Panc1 (cell line): ENCODE measurements at places on chromosomes 2 and 18.

- no peak for DNase-seq
These were observed 209.0 kb downstream of the PRKCE start for GRCh38 chr2:45860136-45861121.

DNA sequence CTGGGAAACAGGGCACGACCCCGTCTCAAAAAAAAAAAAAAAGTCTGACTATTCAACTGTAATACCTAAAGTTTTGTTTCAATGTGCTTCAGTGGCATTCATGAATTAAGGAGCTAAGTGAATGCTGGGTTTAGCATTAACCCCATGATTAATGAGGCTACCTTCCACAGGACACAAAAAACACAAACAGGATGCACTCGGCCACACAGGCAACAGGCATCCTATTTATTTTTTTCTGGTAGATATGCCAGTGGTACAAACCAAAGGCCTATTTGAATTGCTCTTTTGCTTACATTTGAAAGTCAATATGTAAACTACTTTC, 48.3 kb downstream of the CDH2 start:
- DNase-seq, result no peak

DNA sequence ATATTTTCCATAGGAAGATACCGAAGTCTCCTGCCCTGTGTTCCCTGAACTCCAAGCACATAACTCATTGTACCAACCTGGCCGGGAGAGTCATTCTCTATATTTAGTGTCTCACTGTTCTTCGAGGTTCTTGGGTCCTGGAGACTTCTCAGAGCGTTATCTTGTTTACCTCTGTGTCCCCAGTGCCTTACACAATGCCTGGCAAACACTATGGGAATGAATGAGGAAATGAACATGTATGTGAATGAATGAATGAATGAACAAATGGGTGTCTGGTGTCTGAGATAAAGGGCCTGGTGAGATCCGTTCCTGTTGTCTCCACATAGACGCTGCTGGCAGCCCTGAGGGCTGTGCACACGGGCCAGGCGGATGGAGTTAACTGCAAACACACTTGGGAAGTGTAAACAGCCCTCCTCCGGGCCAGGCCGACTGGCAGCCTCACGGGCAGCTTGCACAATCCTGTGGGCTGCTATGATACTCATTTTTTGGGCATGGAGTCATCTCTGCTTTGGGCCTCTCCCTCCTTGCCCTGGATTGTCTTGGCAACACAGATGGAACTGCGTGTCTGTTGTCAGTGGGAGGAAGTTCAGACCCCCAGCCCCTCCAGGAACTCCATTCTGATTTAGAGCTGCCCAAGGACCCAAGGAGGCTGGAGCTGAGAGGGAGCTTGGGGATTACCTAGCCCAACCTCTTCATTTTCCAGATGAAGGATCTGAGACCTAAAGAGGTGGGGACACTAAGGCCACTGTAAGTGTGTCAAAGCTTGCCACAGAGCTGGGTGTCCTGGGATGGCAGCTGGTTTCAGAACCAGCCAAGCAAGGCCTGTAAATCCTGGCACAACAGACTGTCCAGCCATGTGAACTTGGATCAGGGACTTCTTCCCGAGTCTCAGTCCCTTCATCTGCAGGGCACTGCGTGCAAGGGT, 124.4 kb downstream of the INHBB start:
- DNase-seq, result no peak

DNA sequence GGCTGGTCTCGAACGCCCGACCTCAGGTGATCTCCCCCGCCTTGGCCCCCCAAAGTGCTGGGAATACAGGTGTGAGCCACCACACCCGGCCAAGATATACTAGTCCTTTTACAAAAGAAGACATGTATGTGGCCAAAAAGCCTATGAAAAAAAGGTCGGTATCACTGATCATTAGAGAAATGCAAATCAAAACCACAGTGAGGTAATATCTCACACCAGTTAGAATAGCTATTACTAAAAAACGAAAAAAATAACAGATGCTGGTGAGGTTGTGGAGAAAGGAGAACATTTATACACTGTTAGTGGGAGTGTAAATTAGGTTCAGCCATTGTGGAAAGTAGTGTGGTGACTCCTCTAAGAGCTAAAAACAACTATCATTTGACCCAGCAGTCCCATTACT, 26.4 kb downstream of the KLHL23 start:
- DNase-seq, result no peak

DNA sequence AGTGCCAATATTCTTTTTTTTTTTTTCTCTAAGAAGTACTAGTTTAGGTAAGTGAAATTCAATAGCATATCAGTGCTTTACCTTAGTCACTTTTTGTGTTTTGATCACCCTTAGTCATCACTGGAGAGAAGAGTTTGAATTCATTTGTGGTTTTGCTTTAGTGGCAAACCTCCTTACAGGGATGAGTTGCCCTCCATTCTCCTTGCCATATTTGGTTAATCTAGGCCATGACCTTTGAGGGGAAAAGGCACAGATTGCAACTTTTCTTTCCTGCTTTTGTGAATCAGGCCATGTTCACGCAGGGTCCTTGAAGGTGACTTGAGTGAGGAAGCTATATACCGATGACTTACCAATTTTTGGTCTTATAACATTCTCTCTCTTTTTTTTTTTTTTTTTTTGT, 34.4 kb downstream of the PLEKHA3 start:
- DNase-seq, result no peak

DNA sequence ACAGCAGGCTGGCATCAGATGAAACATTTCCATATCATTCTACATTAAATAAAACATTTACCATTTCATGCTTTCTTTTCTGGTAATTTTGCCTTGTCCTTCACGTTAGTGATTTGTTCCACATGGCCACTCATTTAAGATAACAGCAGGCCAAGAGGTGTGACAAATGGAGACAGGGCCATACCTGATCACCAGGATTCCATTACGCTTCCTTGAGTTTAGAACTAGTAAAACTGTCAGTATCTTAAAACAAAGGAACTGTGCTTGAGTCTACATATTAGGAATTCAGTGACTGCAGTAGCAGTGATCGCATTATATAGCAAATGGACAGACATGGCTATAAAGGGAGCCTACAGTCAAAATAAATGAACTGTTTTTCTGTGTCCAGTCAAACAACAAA, 155.1 kb upstream of the FSHR start:
- no peak for DNase-seq

DNA sequence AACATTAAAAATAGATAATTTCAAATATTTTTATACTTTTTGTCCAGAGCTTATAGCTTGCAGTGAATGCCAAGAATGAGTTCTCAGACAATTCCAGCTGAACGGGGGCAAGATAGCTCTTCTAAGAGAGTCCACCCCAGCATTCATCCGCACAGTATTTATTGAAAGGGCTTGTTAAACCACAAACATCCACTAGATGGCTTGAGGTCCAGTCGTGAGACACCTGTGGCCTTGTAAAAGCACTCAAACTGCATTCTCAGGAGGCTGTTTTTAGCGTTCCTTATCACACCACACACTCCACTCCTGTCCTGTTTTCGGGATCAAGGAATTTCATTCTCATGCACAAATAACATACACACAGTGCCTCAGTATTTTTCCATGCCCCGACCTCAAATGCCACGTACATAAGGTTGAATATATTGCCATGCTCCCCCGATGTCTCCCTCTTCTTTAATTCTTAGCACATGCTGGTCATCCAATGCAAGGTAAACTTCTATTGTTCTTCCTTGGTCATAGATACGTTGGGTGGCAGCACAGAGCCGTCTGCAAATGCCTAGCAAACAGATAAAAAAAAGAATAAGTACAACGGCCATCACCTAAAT, 47.4 kb downstream of the DNAJC10 start:
- no peak for DNase-seq

GRCh38 chr2:233832869-233833311, 21.4 kb downstream of the HJURP start:
- no peak for DNase-seq

GRCh38 chr2:205762881-205763280, 80.6 kb downstream of the NRP2 start:
- DNase-seq, result no peak

GRCh38 chr2:184294831-184295230, 303.5 kb upstream of the ZNF804A start:
- no peak for DNase-seq

GRCh38 chr18:79903071-79903635, 48.3 kb downstream of the SLC66A2 start:
- no peak for DNase-seq

DNA sequence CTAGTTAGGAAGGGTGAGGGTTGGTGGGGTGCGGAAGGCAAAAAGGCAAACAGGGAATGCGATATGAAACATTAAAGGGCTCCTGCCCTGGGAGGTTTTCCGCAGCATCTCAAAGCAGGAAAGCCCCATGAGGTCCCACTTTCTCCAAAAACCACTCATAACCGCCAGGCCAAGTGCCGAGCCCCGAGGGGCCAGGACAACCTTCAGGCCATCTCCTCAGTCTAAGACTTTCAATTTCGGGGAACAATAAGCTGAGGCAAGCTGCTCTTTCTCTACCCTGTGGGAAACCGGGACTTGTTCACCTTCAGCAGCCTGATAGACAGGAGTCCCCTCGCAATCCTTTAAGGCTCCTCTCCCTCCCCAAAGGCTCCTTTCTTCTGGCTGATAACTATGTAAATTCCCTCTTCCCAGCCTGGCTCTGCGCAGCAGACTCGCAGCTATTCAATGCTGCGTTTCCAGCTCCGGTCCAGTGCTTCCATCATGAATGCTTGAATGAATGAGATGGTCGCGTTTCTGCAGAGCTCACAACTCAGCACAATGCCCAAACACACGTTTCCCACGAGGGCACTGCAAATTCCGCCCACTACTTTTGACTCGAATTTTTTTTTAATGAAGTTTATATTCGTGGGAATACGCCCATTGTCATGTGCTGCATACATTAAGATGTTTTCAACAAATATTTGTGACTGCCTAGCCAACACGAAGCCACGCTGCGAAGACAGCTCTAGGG, 1.4 kb downstream of the LAMA1 start:
- no peak for DNase-seq

- no peak for DNase-seq
These were observed 293.2 kb upstream of the EPAS1 start for GRCh38 chr2:46003903-46004473.

DNA sequence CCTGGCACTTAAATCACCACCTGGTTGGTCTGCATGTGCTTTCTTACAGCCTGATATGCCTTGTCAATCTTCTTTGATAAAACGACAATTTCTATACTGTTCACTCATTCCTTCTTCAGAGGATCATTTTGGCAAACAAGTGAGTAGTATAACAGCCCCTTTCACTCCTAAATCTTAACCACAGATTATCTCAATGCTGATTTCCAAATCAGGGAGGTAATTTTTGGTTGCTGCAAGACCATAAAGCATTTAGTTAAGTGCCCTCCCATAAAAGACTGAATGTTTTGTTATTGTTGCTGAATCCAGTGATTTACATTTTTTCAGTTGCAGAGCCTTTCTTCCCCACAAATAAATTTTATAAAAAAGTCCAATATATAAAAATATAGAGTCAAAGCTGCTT, 129.2 kb upstream of the CYP26B1 start:
- no peak for DNase-seq

DNA sequence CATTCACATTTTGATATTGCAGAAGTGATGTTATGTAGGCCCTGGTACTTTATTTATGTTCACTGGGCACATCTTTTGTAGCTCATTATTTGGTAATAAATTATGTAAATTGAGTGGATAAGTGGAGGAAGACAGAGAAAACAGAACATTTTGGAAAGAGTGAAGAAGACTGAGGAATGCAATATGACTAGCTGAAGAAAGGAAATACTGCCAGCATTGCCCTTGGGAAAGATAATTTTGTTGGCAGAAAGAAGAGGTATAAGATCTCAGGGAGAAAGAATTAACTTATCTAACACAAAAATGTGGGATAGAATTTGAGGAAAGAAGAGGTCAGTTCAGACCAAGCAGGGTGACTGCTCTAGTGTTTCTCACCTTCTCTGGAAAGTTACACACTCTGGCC, 118.8 kb downstream of the TTC27 start:
- DNase-seq, result no peak

- DNase-seq, result no peak
These were observed 364.9 kb upstream of the TMEFF2 start for GRCh38 chr2:192559587-192559986.

- no peak for DNase-seq
These were observed 191.1 kb upstream of the CTAGE1 start for GRCh38 chr18:22608847-22609246.
